Fibroblast of mammary gland (primary cell): ENCODE measurements at places on chromosomes 16 and 17.

- DNase-seq, result peak; percentile 62
Measured at GRCh38 chr16:80273635-80274538, 266.9 kb upstream of the DYNLRB2 start.

DNA sequence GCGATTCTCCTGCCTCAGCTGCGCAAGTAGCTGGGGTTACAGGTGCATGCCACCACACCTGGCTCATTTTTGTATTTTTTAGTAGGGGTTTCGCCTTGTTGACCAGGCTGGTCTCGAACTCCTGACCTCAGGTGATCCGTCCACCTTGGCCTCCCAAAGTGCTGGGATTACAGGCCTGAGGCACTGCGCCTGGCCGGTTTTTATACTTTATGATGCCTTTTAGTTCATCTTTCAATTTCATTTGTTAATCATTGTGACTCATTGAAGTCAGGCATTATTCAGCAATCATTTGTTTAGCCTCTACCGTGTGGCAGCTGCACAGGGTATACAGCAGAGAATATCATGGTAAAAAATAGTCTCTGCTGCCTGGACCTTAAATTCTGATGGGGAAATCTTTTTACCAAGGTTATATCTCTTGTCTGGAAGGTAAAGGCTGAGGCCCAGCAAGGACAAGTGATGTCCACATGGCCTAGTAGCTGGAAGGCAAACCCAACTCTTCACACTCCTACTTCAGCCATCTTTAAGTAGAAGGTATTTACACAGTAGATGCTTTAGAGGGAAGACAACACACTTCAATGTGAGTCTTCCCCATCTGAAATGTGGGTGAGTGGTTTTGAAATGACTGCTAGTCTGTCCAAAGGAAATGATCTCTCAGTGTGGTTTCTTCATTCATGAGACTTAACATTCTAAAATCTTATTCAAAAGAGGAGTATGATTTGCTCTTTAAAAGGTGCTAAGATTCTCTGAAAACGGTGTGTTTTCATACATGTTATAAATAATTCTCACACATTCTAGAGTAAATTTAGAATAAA, 2.4 kb downstream of the PRPSAP2 start:
- peak; percentile 27 for DNase-seq

GRCh38 chr16:78931678-78932077, 668.9 kb downstream of the MAF start:
- DNase-seq, result no peak

- DNase-seq, result peak; percentile 70
Measured at GRCh38 chr16:86631444-86631843, 53.1 kb downstream of the FOXL1 start.

GRCh38 chr16:80330803-80331202, 210.0 kb upstream of the DYNLRB2 start:
- no peak for DNase-seq

- DNase-seq, result peak; percentile 29
Measured at GRCh38 chr16:56851671-56852400, 13.2 kb upstream of the SLC12A3 start.

GRCh38 chr17:49992933-49993422, 2.0 kb downstream of the DLX3 start:
- no peak for DNase-seq

GRCh38 chr16:49754495-49755312, 101.2 kb downstream of the ZNF423 start:
- no peak for DNase-seq

- no peak for DNase-seq
Measured at GRCh38 chr17:19747829-19748806, at the start of gene ALDH3A1. Gene ALDH3A1, minus strand, starts transcription at chr17:19748298. Its CDS starts 3,169 bp downstream, at chr17:19745129.

DNA sequence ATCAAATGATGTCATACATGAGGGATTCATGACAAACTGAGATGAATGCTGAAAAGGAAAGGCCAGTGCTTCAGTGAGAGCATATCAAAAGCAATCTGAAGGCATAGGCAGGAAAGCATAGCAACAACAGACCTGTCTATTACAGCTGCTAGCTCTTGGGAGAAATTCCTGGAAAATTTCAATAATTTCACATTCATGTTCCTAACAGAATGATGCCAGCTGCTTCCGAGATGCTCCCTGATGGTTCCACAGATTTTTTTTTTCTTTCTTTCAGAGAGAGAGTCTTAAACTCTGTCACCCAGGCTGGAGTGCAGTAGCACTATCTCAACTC, 50.3 kb upstream of the CLEC3A start:
- no peak for DNase-seq

DNA sequence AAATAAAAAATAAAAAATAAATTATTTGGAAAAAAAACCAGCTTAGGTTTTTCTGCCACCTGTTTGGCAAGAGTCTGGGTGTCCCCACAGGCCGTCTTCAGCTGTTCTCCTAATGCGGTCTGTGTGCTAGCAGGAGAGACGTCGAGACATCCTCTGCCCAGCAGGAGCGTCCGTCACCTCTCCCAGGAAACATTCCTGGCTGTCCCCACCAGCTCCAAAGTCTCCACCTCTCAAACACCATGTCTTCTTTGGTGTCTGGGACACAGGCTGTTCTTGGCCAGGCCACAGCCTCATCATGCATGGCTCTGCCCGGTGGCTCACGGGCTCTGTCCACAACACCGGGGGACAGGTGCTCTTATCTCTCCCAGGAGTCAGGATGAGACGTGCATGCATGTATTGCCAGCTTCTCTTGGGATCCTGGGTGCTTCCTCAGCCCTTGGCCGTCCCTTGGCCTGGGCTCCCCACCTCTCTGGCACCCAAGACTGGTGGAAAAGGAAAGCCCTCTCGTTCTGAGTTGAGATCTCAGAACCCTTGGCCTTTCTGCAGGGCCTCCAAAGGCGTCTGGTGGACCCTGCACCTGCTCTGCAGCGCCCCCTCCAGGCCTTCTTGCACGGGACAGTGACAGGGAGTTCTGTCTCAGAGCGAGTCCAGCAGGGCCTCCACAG, 84.9 kb upstream of the CBX4 start:
- DNase-seq, result no peak

DNA sequence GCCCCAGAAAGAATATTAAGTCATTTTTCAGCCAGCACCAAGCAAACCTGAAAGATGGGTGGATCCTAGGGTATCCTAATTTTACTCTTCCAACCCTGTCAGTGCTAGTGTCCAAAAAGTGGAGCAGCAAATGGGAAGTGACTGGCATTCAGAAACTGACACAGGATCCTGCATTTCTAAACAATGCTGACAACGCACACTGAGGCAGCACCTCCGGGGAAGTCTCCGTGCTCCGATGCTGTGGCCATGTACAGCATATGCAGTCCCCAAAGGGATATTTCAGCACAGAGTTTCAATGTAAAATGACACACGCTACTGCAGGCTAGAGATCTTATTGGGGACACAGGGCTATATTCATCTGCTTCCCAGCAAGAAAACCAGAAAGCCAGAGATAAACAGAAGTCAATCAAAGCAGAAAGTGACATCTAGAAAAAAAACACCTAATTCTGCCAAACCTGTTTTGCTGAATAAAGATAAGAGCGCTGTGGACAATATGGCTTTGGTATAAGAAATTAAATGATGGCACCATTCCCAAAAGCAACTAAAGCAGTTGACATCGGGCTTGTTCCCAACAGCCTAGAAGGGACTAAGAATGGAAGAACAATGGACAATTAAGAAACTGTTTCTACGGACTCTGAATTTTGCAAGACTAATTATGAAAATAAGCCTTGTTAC, 17.3 kb downstream of the XYLT1 start:
- DNase-seq, result no peak

DNA sequence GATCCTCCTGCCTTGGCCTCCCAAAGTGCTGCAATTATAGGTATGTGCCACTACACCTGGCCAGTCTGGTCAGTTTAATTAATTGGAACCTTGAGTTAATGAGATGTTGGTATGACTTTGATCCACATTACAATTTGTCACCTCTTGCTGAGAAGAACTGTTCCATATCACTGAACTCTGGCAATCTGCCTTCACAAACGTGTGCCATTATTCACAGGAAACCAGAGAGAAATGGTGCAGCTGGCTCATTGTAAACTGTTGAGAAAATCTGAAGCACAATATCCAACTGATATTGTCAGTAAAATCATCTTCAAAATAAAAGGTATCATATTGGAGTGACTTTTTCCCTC, 39.3 kb upstream of the YPEL2 start:
- no peak for DNase-seq

DNA sequence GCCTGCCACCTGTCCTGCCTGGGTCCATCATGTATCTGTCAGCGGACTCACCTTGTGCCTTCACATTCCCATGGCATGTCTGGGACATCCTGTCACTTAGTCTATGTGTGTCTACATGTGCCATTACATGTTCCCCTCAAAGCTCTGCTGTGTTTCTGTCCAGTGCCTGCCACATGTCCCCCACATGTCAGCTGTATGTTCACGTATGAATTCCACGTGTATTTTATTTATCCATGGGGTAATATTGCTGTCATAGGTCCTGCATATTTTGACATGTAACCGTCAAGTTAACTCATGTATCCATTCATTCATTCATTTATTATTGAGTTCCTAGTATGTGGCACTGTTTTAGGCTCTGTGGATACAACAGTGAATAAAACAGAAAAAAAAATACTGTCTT, 20.8 kb downstream of the TMEM92 start:
- DNase-seq, result no peak

DNA sequence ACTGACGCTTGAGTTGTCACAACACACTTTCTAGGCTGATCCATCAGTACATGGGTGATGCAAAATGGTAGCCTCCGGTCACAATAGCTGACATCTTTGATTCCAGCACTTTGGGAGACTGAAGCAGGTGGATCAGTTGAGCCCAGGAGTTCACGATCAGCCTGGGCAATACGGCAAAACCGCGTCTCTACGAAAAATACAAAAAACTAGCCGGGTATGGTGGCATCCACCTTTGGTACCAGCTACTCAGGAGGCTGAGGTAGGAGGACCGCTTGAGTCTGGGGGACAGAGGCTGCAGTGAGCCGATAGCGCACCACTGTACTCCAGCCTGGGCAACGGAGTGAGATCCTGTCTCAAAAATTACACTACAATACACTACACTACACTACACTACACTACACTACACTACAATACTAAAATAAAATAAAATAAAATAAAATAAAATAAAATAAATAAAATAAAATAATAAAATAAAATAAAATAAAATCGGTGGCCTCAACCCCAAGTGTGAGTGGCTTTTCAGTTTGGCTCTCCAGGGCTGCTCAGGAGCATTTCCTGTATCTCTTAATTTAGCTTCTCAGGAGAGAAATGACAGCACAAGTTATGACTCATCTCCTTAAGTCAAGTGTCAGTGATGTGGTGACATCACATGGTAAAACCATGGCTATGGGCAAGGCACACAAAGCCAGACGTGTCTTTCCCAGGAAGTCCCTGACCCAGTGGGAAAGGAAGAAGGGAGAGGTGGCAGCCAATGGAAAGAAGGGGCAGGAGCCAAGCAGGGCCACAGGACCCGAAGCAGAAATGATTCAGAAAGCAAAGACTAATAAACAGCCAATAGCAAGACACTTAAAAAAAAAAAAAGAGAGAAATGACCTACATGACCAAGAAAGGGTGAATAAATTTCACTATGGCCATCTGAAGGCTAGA, 75.3 kb upstream of the TBC1D3K start:
- DNase-seq, result peak; percentile 77

DNA sequence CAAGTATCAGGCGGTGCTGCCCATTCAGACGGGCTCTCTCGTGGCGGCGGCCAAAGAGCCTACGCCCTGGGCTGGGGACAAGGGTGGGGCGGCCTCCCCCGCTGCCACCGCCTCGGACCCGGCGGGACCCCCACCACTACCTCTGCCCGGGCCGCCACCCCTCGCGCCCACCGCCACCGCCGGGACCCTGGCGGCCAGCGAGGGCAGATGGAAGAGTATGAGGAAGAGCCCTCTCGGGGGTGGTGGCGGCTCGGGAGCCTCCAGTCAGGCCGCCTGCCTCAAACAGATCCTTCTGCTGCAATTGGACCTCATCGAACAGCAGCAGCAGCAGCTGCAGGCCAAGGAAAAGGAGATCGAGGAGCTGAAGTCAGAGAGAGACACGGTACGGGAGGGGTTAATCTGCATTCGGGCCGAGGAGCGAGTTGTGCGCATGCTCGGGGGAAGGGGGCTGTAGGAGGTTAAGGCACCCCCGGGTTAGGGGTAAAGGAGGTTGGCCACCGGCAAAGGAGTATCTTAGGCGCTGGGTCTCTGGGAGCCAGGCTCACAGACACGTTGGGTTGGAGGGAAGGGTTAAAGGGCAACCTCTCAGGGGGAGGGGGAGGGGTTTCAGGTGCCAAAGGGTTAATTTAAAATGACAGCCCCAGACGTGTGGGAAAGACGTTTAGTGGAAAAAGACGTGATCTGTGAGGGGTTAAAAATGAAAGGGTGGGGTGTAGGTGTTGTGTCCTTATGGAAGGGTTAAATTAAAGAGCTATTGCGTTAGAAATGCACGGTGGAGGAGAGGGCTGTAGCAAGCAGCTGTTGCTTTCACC, 1.4 kb downstream of the MSL1 start:
- DNase-seq, result no peak

DNA sequence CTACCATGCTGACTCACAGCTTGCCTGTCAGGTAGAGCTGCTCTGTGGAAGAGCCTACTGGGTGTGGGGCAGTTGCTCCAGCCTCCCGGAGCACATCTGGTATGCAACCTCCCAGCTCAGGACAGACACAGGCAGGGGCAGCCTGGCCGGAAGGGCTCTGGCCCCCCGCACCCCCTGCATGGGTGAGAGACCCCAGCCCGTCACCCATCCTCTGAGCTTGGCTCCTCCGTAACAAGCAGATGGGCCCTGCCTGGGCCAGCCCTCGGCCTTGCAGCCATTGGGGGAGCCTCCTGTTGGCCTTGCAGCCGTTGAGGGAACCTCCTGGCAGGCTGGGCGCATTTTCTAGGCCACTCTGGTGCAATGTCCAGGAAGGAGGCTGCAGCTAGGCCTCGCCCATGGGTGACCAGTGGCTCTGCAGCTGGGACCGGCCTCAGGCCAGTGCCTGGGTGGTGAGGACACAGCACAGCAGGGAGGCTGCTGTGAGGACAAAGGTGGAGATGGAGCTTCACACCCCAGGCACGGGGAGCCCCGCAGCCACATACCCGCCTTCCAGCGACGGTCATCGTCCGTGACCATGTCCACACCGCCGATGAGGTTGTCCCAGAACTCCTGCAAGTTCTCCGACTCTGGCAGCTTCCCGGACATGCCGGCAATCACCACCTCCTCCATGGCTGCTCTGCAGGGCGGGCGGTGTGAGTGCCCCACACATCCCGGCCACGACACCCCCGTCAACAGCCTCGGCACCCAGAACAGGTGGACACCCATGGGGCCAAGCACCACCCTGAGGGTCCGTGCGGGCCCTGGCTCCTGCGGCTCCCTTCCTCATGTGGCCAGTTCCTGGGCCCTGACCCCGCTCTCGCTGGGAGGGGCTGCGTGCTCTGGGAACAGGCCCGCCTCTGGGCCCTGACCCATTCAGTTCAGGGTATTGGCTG, 2.0 kb downstream of the FASN start:
- no peak for DNase-seq
